ENCODE measurements at places on chromosomes 4 and X.

DNA sequence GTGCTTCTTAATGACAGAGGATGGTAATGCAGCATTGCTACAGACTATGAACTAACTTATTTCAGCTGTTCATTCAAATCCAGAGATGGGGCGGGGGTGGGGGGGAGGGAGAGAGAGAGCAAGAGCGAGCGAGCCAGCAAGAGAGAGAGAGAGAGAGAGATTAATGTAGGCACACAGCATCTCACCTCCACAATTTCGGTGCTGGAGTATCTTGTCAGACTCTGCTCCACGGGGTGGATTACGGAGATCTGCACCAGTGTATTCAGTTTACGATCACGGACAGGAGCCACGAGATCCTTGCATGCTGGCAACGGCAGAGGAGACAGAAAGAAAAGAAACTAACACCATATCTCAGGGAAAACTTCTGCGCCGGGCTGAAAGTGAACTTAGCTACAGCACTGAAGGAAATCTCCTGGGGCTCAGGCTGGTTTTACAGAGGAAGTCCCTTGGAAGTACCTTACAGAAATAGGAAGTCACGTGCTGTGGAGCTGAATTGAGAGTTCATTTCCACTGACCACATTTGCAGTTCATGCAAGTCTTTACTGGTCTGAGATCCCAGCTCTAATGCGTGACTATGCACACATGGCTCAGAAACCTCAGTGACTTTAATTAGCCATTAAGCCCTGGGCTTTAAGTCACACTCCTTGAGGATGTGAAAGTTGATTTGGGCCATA is 440.9 kb downstream of the INPP4B start:
- peak; percentile 60 for DNase-seq

GRCh38 chrX:2707334-2707760 is 16.3 kb downstream of the CD99 start:
- peak; percentile 51 for DNase-seq

DNA sequence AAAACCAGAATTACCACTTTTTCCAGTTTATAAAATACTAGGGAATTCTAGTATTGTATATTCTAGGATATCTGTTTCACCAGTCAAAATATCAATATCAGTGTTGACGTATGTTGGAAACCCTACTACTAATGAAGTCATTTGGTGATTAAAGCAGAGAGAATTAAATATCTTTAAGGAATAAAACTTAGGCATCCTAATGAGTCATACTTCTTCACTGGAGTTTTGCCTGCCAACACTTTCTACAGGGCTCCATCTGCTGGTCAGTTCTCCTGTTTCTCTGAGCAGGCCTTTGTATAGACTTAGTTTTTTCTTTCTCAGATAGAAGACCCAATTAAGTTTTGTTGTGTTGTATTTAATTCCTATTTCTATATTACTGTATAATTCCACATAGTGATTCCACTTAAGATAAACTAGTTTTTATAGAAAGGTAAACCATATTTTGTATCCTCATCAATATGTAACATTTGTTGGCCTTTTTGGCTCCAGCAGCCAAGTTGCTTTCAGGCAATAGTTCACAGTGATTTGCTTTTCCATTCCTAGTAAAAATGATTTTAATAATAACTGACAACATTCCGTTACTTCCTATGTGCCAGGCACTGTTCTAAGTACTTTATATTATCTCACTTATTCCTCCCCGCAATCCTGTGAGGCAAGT is 3.5 kb downstream of the AP1AR start:
- DNase-seq: no peak

DNA sequence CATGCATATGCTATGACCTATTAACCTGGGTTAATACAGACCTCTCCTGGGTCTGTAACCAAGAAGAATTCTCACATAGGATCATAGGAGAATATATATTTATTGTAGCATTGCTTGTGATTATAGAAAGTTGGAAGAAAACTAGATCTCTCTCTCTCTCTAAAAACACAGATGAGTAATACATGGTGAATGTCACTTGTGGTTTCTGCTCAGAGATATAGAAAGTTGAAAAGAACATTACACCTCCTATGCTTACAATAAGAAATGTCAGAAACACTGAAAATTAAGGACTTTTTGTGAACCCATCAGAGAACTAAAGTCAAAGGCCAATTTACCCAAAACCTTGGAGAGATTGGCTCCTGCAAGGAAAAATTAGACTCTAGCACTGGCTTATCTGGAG is 1389.5 kb downstream of the FAM133A start:
- no peak for DNase-seq

DNA sequence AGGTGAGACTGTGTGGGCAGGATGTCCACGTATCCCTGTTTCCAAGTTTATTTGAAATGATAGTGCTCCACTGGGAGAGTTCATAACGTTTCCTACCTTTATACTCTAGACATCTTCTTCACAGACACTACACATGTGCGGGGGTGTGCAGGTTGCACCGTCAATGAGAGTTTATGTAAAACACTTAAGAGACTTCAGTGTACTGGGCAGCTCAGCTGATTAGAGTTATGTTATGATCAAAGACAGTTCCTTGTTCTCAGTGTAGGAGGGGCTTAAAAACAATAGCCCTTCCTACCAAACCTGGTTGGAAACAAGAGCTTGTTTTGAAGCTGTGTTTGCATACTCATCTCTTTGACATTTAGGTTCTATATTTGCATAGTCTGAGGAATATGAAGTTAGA is 326.9 kb upstream of the AGA start:
- DNase-seq: no peak

- no peak for DNase-seq
These were observed 586.9 kb upstream of the INTU start for GRCh38 chr4:127045861-127046260.

- no peak for DNase-seq
These were observed 887.1 kb upstream of the FRG1 start for GRCh38 chr4:189053621-189054020.

DNA sequence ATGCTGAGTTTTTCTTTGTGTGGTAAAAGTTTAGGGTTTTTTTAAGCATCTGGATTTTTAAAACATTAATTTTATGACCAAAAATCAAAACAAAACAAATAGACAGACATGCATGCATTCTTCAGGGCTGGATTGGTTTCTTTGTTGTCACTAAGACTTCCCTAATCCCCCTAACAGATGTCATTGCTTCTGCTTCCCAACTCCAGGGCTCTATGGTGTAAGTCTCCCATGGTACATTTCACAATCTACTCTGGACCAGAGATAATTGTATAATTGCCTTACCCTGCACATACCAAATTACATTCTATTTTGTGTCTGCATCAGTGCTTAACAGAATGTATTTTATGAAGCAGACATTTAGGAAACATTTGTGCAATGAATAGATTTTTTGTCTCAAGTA is 529.1 kb upstream of the SMIM31 start:
- no peak for DNase-seq
